ENCODE measurements at places on chromosomes 4 and X. TPM values are rescaled to one million over a fixed set of nuclear protein-coding genes. Genes with fewer than 3 reads are reported as not detected.

Gene TMEM144
- 24.2 TPM for total RNA-seq

Gene ADAMTS3
- 2.3 TPM for total RNA-seq

Gene DAPP1
- total RNA-seq, result 1.6 TPM

Gene EFNB1
- total RNA-seq, result 19.4 TPM

Gene SLC2A9
- 17.5 TPM for total RNA-seq

Gene TCEAL7
- total RNA-seq, result 2.8 TPM

Gene KLB
- not detected for total RNA-seq

Gene GYPA
- total RNA-seq, result not detected

Gene PASD1
- not detected for total RNA-seq

Gene SPP1
- 22.1 TPM for total RNA-seq

Gene PCDH18
- 22.6 TPM for total RNA-seq

- no peak for DNase-seq
Observed at GRCh38 chr4:123588631-123589241, 192.1 kb downstream of the SPRY1 start.

DNA sequence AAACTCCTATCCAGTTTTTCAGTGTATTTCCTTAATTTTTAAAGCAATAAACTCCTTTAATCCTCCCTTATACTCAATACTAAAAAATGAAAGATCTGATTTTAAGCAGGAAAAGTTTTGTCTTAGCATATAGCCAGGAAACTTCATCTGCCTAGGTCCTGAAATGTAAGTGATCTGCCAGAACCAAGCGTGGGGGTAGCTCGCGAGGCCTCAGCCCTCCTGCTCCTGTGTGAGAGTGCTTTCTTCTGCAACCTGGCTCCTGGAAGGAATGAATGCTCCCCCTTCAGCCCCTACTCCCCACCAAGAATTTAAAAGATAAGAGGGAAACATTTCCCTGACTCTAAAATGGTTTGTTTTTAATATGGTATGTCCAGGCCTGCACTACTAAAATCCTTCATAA lies 160.1 kb downstream of the CBR4 start:
- DNase-seq, result no peak

DNA sequence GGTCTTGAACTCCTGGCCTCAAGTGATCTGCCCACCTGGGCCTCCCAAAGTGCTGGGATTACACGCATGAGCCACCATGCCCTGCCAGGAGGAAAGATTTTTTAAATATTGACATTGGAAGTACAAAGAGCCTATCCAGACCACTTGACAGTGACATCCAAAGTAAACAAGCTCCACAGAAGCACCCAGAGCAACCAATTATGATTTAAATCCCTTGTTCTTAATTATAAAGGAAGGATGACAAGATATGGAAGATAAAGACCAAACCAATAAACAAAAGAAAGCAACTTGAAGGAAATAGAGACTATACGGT lies 27.7 kb upstream of the RPL34 start:
- no peak for DNase-seq

DNA sequence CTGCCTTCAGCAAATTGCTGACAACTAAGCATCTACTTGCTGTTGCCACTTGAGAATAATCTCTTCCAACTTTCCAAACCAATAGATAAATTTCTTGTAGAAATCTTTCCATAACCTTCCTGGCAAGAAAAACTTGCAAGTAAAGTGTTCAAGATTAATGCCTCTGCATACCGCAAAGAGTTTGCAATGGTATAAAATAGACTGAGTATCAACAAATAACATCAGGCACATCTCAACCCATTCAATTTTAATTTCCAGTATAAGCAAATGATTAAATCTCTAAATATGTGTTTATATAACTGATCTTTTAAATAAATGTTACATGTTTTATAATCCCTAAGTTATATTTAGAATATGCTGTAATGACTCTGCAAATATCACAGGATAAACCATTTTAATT lies 275.2 kb upstream of the AGA start:
- DNase-seq, result no peak

- no peak for DNase-seq
Observed at GRCh38 chr4:3813151-3814052, 47.2 kb downstream of the ADRA2C start.

GRCh38 chr4:156773648-156774357 lies 197.8 kb downstream of the PDGFC start:
- no peak for DNase-seq

GRCh38 chr4:176837169-176837895 lies 44.6 kb upstream of the VEGFC start:
- DNase-seq, result no peak

- DNase-seq, result no peak
Observed at GRCh38 chr4:73456177-73457022, 20.4 kb downstream of the AFP start.

DNA sequence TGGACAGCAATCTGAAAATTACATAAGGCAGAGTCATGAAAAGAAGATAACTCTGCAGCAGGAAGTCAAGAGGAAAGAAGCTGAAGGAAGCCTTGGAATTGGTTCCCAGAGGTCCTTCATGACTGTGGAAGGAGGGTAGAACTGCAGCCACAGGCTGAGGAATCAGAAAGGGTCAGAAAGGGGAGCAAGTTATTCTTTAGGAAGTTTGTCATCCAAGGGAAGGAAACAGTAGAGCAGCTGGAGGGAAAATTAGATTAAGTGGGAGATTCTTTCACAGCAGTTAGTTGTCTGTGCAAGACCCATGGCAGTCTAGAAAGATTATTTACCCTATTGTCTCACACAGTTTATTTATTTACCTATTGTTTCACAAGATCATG lies 9.3 kb upstream of the ADH1C start:
- DNase-seq, result no peak

DNA sequence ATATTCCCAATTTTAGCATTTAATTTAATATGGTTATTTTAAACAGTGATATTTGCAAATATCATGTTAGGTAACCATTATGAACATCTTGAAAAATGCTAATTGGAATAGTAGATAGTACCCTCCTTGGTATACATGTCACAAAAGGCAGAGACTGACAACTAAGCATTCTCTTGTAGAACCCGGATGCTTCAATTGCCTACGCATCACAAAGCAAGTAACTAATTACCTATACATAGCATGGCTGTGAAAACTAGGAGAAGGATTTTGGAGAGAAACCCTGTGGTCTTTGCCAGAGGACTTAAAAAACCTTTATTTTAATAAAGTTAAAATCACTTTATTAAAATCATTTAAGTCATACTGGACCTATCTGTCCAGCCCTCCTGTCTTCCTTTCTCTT lies 764.1 kb upstream of the TENM3 start:
- DNase-seq, result no peak

DNA sequence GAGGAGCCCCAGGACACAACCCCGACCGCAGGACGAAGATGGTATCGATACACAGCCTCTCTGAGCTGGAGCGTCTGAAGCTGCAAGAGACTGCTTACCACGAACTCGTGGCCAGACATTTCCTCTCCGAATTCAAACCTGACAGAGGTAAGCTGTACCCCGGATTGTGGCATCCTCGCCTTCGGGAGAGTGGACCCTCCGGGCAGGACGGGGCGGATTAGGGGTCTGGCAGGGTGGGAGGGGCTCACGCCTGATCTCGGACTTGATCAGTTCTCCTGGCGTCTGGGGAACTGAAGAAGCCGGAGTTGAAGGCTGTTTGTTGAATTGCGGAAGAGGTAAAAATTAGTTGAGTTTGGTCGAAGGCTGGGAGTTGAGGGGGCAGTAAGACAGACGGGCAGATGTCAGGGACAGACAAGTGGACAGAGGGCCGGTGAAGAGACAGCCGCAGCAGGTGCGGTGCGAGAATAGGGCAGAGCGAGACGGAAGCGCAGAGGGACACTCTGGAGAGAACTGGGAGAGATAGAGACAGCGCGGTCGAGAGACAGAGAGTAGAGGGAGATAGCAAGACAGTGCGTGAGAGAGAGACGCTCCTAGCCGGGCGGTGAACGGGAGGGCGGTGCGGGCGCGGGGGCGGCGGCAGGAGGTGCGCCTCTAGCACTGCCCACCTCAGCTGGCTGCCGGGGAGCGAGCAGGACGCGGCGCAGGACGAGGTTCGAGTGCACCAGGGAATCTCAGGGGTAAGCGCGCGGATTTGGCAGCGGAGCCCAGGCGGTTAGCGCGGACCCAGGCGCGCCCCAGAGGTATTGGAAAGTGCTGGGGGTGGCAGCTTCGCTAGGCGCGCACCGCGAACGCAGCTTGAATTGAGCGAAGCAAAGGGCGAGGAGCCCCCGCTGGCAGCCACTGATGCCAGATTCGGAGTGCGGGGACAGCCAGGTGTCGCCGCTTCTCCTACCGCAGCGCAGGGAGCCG lies 23.9 kb downstream of the ARHGAP36 start:
- DNase-seq, result no peak

GRCh38 chr4:47104986-47105385 lies 73.6 kb downstream of the GABRB1 start:
- no peak for DNase-seq

DNA sequence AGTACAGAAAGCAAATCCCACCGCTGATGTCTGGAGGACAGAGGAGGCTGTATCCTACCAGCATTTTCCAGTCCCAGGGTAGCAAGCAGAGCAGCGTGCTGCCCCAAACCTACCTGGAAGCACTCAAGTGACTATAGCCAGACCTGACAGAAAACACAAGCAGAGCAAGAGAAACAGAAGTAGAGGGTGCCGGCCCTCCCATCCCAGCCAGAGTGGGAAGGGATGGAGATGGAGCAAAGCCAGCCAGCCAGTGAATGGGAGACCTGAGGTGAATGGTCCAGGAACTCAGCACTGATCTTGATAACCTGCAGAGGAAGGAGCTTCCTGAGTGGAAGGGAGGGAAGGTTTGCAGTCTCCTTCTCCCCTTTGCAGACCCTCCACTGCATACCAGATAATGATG lies 185.2 kb downstream of the MAML3 start:
- DNase-seq, result no peak

DNA sequence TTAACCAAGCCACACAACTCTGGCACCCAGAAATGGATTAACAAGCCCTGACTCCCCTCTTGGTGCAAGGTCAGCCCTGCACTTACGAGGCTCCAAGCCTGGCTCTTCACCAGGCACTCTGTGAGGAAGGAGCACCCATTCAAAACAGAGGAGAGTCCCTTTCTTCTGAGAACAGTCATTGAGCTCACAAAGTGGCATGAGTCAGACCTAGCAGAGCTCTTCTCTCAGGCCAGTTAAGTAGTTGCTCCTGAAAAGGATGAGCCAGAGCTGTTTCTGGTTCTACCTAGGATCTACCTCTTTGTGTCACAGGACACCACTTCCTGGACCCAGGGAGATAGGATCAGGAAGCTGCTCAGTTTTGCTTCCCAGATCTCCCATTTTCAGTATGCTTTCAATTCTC lies 48.2 kb downstream of the EVC2 start:
- no peak for DNase-seq

GRCh38 chr4:24643774-24644520 lies 59.6 kb upstream of the DHX15 start:
- DNase-seq, result no peak

- DNase-seq, result no peak
Observed at GRCh38 chr4:113763029-113763285, 1.4 kb upstream of the CAMK2D start.

Data from thoracic aorta (tissue), 2 donors.